ENCODE measurements at places on chromosomes 16 and 17.

- no peak for DNase-seq
Measured at GRCh38 chr17:40735016-40735415, 20.1 kb downstream of the KRT25 start.

DNA sequence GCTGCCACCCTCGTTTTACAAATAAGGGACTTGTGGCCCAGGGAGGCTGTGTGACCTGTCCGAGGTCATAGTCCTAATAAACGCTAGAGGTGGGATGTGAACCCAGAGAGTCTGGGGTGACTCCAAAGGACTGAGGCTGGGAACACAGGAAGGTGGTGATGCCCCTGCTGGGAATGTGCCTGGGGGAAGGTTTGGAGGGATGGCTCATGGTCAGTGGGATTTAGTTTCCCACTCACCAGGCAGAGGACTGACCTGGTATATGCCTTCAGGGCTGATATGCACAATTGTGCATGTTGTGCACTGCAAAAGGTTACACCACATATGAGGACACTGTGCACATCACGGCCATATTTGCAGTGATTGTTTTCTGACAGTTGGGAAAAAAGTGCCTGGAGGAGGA is 13.9 kb upstream of the WNT9B start:
- no peak for DNase-seq

GRCh38 chr17:39820541-39820940 is 43.6 kb downstream of the IKZF3 start:
- no peak for DNase-seq

DNA sequence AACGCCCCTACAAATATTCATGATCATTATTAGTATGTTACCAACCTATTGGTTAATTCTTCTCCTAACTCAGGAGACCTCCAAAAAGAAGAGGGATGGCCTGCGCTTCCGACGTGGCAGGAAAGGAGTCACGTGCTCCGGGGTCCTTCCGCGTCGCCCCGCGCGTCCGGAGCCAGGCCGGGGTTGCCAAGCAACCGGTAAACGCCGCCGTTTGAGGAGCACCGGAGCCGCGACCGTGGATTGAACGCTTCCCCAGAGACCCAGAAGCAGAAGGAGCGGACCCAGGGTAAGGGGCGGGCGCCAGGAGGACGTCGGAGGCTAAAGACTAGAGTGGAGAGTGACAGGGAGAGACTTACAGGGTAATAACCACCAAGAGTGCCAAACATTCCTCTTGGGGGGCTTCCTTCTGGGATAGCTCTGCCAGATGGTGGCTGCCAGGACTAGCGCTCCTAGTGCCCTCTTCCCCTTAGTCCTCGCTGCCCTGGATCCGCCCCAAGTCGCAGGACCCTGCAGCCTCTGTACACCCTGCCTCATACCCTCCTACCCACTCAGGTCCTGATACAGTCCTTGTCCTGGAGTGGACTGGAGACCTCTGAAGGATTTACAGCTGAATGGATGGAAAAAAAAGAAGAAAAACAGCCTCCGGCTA is at the start of gene DNAI2:
TSS of gene DNAI2 (plus strand) at position 175 of the 649 bp plus-strand sequence. CDS start 7,584 bp downstream, outside the sequence.
- no peak for DNase-seq

GRCh38 chr16:6146874-6147425 is 1049.4 kb upstream of the EEF2KMT start:
- no peak for DNase-seq

GRCh38 chr16:54822492-54822891 is 108.2 kb upstream of the IRX5 start:
- no peak for DNase-seq

DNA sequence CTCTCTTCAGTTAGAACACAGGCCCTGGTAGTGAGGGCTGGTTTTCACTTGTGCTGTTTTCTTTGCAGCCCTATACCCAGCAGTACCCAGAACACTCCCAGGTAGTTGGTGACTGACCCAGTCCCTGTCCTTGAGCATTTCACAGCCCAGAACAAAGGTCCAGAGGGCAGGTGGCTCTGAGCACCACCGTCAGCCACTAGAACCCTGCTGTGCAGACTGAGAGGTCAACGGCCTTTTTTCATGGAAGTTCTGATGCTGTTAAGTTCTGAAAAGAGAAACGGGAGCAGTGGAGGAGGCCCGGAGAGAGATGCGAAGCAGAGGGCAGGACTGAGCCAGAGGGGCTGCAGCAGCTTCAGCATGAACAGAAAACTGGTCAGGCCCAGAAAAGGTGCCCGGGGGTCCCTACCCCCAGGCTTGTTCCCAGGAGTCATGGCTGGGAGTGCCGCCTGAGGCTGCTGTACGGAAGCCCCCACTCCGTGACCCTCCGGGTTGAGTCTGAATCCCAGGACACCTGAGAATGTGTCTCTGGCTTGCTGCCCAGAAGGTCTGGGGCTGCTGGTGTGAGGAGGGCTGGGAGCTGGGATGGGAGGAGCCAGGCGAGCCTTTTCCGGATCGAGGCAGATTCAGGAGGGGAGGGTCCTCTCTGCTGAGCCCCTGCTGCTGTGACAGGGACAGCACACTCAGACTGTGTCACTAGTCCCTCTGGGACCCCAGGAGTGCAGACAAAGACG is 8.7 kb downstream of the ZNF276 start:
- no peak for DNase-seq

Data from stimulated activated CD4-positive, alpha-beta T cell treated with anti-CD3 and anti-CD28 coated beads, Interleukin-4, amount 100 ng/mL, for 48 hours (primary cell).